ENCODE measurements at places on chromosomes 5 and 9.

DNA sequence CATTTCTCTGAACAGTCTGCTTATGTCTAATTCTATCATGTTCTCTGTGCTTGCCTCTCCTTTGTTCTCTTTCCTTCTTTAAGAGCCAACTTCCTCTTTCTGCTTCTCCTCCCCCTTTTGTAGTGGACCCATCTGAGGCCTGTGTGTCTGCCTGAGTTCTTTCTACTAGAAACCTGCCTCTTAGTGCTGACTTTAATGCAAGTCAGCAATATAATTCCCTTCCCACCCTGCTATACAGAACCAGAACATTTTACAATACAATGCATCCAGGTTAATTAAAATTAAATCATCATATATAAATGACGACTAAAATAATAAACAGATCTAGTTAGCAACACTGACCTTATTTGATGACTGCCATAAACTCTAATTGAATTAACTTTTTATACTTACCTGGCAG lies 82.6 kb upstream of the GAS1 start:
- DNase-seq: no peak

DNA sequence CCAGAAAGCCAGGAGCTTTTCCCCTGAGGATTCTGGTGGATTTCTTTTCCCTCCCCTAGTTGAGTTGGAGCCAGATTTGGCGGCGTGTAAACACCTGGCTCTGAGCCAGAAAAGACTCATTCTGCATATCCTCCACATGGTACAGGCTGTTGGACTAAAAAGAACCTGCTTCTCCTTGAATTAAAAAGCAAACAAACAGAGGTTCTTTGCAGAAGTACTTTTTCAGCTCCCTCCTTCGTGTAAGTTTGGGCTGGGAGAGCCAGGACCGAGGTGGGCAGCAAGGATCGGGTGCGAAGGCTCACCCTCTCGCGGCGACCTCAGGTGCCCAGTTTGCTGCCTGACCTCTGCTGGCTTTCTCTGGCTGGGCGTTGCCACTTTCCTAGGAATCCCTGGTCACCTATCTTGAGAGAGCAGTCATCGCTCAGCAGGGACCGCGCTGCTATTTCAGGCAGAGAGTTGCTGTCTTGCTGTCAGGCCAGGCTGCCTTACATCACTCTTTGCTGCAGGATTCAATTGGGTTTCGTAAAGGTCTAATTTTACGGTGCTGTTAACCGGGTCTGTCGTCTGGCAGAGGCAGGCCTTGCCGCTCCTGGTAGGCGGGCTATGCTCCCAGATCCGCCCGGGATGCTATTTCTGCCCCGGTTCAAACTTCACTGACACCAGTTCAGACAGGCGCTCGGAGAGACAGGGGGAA lies 3.2 kb downstream of the PAPPA start:
- DNase-seq: peak; percentile 16

DNA sequence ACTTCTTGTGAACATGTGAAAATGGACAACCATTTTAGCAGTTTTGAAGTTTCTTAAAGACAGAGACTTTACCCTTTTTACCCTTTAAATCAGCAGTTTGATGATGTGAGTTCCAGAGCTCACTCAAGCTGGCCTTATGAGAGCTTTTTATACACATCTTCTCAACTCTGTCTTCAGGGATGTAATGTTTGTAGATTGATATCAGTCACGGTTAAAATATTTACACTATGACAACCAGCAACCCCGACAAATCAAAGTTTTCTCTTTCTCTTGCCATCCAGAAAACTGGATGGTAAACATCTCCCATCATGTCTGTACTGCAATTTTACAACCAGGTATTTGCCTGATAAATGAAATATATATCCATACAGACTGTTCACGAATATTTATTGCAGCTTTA lies 233.4 kb upstream of the ST8SIA4 start:
- DNase-seq: no peak

DNA sequence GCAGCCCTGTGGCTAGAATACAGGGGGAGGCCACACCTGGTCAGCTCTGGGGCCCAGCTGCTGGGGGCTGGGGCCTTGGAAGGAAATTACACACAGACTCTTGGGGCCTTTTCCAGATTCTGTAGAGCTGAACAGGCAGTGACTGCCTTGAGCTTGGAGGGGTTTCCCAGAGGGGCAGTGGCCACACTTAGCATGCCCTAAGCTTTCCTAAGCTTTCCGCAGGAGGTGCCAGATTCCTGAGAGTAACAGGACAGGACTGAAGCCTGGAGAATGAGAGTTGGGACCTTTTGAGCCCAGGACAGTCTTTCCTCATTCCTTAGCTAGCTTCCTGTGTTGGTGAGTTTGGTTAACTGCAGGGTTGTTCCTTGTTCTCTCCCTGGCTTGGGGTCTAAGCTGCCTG lies 1.4 kb downstream of the TBC1D13 start:
- no peak for DNase-seq

DNA sequence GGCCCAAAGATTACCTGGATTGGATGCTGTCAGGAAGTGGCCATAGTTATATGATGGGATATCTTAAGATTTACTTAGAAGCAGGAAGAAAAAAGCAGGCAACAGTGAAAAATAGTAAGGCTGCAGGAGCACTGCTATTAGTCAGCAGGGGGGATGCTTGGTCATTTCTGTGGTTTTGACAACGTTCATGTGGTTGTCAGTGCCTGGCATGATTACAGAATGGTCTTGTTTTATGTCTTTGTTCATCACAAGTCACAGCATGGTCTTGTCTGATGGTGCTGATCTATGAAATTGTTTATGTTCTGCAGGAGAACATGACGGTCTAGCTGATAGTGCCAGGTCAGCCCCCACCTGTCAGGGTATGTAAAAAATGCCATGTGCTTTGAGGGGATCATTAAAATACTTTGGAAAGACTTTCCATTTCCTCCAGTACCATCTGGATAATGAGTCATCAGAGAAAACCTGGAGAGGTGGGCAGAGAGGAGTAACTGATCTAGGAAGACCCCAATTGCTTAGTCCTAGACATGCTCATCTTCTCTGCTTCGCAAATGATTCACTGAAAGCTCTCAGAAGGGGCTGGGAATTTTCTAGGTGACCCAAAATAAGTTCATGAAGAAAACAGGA lies 48.5 kb downstream of the PLGRKT start:
- DNase-seq: peak; percentile 13

GRCh38 chr9:91522481-91522880 lies 98.8 kb upstream of the NFIL3 start:
- DNase-seq: no peak

- DNase-seq: no peak
Measured at GRCh38 chr5:23840083-23840482, 332.7 kb downstream of the PRDM9 start.

GRCh38 chr9:87535817-87536539 lies 38.3 kb downstream of the DAPK1 start:
- peak; percentile 66 for DNase-seq

DNA sequence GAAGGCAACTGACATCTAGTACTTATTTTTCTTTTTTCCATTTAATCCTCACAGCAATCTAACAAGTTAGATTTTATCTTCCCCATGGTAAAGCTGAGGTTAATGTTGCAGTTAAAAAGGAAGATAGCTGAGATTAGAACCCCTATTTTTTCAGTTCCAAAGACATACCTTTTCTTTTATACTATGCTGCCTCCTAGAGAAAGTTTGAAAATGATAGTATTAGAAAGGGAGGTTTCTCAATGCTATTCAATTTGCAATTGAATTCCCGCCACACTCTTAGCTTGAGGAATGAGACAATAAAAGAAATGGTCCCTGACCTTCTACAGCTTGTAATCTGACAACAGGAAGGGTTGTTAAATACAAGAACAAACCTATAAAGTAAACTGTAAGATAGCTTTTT lies 195.9 kb upstream of the TRIM32 start:
- no peak for DNase-seq

DNA sequence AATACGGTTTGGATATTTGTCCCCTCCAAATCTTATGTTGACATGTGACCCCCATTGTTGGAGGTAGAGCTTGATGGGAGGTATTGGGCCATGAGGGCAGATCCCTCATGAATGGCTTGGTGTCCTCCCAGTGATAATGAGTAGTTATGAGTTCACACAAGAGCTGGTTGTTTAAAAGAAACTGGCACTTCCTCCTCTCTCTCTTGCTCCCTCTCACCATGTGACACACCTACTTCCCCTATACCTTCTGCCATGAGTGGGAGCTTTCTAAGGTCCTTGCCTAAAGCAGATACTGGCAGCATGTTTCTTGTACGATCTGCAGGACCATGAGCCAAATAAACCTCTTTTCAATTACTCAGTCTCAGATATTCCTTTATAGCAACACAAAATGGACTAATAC lies 132.0 kb downstream of the PIK3R1 start:
- no peak for DNase-seq

DNA sequence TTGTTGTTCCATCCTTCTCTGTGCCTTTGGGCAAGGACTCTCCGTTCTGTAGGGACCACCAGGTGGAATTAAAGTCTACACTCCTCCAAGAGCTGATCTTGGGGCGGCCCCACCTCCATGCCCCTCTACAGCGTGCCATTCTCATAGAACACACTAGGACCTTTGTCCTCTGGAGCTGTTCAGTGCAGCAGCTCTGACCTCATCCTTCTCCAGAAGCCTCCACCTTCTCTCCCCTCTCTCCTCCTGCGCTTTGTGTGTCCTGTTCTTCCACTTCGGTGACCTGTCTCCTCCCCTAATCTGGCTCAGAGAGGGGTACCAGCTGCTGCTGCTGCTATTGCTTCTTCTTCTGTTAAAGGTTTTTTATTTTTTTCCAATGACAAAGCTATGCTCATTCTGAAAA lies 1.8 kb upstream of the MACROH2A1 start:
- no peak for DNase-seq

DNA sequence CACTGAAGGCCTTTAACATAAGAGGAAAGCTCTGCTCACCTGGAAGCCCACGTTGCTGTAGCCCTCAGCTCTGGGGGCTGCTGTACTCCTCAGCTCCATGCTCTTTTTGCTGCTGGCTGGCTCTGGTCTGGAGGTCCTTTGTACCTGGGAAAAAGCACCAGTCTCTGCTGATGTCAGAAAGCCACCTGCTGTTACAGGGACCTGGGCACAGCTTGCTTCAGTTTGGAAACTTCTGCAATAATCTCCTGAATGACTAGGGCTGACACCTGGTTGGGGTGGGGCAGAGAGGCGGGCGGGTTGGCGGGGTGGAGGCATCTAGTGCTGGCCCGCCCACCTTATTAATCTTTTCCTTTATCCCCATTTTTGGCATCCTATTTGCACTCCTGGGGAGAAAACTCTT lies at the start of gene SLC28A3:
Gene SLC28A3, minus strand, starts transcription at position 224 of the 400 bp plus-strand sequence. Its CDS starts 125 bp downstream, at position 99.
- DNase-seq: no peak

DNA sequence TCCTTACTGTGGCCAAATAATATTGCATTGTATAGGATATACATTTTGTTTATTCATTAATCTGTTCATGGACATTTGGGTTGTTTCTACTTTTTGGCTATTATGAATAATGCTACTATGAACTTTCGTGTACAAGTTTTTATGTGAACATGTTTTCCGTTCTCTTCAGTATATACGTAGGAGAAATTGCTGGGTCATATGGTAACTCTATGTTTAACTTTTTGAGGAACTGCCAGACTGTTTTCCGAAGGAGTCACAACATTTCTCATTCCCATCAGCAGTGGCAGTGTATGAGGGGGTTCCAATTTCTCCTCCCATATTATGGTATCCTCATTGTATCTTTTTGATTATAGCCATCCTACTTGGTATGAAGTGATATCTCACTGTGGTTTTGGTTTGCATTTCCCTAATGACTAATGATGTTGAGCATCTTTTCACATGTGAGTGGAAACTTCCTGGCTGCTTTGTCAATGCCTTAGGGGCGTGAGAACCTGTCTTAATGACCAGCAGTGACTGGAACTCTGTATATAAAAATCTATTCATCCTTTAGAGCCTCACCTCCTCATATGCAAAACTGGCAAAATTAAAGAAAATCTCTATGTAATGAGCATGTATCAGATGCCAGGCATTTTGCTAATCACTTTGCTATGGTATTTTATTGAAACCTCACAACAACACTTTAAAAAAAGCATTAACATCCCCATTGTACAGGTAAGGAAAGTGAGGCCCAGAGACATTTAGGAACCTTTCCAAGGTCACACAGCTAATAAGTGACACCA lies 47.8 kb upstream of the TGFBR1 start:
- DNase-seq: no peak

DNA sequence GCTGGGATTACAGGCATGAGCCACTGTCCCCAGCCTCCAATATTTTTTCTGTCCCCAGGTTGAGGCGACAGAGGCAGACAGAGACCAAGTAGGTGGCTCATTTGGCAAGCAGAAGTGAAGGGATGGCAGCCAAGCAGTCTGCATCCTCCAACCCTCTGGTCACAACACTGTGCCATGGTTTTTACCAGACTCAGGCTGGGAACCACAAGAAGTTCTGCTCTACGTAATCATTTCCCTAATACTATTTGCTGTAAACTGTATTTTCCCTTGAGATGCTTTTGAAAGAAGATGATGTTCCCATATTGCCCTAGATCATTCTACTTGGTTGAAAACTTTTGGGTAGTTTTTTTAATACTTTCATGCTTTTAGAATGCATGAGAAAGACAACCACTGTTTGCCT lies 40.5 kb downstream of the PTTG1 start:
- no peak for DNase-seq

DNA sequence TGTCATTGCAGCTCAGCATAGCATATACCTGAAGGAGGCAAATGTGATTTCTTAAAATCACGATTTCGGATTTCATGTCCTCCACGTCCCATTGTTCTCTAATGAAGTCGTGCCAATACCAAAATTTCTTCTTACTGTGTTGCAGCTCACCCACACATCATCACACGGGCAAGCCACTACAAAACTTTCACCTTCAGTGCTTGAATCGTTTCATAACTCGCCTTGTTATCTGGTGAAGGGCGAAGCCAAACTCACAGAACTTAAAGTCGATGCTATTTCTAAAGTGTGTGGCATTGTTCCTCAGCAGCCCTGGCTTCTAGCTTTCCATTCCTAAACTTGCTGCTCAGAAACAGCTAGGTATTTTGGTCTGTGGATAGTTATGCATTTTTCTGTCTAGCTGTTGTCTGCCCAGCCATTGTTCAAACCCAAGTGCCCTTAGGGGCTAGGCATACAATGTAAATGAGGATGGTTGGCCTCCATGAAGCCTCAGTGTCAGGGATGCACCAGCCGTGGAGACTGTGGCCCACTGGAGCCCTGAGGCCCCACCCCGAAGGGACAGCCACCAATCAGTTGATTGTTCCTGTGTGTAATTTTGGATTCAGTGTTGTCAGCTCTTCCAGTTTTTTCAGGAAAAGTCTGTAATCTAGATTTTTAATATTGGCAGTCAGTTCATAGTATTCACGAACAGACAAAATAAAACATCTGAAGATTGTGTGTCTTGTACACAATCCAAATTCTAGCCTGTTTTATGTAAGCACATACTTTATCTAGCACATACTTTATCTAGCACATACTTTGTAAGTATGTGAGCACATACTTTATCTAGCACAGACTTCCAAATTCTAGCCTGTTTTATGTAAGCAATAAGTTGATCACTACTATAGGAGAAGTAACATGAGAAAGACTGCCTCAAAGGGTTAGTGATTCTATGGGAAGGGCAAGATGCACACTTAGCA lies 112.8 kb downstream of the DAPK1 start:
- no peak for DNase-seq

GRCh38 chr9:134335486-134336220 lies 9.4 kb downstream of the RXRA start:
- no peak for DNase-seq

DNA sequence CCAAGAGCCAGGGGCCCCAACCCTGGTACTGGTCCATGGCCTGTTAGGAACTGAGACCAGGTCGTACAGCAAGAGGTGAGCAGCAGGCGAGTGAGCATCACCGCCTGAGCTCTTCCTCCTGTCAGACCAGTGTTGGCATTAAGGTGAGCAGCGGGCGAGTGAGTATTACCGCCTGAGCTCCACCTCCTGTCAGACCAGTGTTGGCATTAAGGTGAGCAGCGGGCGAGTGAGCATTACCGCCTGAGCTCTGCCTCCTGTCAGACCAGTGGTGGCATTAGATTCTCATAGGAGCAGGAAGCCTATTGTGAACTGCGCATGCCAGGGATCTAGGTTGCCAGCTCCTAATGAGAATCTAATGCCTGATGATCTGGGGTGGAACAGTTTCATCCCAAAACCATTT lies 31.0 kb upstream of the UBE2QL1 start:
- no peak for DNase-seq

Data from GM13976 (cell line).